ENCODE measurements at places on chromosomes 6 and 20. TPM values are rescaled to one million over a fixed set of nuclear protein-coding genes. Genes with fewer than 3 reads are reported as not detected.

Gene POM121L2
- not detected for total RNA-seq

Gene DDX43
- total RNA-seq = not detected

Gene SH3BGRL2
- 0.35 TPM for total RNA-seq

Gene DNMT3B
- total RNA-seq = 1.8 TPM

Gene PREP
- total RNA-seq = 24.7 TPM

Gene CALHM5
- not detected for total RNA-seq

Gene TTK
- total RNA-seq = 29.4 TPM

Gene PI3
- not detected for total RNA-seq

- DNase-seq = no peak
- H3K4me3 ChIP-seq = no peak overlapping the region
- no peaks in the 10 kb centered on the region for H3K27me3 ChIP-seq
- H3K36me3 ChIP-seq = no peaks in the 10 kb centered on the region
- H3K4me1 ChIP-seq = no peaks in the 10 kb centered on the region
- H3K27ac ChIP-seq = no peak overlapping the region
Observed at GRCh38 chr6:21898107-21898796, 304.7 kb downstream of the SOX4 start.

DNA sequence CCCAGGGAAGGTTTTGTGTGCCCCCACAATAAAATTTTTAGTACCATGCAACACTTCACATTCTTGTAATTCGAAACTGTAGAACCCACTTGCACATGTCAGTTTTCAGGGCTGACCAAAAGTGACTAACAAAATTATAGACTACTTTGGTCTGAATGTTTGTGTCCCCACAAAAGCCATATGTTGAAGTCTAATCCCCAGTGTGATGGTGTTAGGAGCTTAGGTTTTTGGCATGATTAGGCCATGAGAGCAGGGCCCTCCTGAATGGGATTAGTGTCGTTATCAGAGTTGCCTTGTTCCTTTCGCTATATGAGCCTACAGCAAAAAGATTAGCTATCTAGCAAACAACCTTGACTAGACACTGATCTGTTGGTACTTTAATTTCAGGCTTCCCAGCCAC lies 49.0 kb upstream of the TENT5A start:
- H3K36me3 ChIP-seq = no peaks in the 10 kb centered on the region
- H3K4me3 ChIP-seq = no peak overlapping the region
- no peaks in the 10 kb centered on the region for H3K27me3 ChIP-seq
- no peak for DNase-seq

DNA sequence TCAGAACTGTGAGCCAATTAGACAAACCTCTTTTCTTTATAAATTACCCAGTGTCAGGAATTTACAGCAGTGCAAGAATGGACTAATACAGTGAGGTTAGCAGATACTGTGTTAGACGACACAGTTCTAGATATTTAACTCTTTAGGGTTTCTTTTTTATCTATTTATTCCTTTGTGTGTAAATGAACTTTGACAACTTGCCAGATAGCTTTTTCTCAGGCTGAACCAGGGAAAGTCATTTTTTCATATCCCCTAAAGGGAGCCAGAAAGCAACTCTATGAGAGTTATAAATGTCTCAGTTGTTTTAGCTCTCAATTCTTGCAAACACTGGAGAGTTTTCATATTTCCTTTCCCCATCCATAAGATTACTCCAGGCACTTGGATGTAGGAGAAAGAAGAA lies 277.3 kb downstream of the PHF3 start:
- H3K27me3 ChIP-seq = no peaks in the 10 kb centered on the region
- DNase-seq = no peak
- no peak overlapping the region for H3K27ac ChIP-seq
- no peaks in the 10 kb centered on the region for H3K36me3 ChIP-seq
- no peak overlapping the region for H3K4me3 ChIP-seq

DNA sequence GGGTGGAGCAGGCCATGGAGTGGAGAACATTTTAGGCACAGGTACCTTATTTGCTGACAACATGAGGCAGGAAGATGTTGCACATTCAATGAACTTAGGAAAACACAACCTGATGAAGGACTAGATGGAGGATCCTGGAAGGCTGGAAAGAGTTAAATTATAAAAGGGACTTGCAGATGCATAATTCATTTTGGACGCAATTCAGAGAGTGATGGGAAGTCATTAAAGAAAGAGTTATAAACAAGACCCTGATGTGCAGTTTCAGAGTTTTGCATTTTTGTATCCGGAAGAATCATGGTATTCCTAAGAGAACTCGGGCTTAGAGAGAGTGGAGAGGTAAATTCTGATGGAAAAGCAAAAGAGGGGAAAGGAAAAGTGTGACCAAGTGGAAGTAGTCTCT lies 104.5 kb downstream of the TSHZ2 start:
- H3K4me1 ChIP-seq = no peaks in the 10 kb centered on the region
- no peak overlapping the region for H3K4me3 ChIP-seq
- no peak overlapping the region for H3K27ac ChIP-seq
- DNase-seq = no peak

DNA sequence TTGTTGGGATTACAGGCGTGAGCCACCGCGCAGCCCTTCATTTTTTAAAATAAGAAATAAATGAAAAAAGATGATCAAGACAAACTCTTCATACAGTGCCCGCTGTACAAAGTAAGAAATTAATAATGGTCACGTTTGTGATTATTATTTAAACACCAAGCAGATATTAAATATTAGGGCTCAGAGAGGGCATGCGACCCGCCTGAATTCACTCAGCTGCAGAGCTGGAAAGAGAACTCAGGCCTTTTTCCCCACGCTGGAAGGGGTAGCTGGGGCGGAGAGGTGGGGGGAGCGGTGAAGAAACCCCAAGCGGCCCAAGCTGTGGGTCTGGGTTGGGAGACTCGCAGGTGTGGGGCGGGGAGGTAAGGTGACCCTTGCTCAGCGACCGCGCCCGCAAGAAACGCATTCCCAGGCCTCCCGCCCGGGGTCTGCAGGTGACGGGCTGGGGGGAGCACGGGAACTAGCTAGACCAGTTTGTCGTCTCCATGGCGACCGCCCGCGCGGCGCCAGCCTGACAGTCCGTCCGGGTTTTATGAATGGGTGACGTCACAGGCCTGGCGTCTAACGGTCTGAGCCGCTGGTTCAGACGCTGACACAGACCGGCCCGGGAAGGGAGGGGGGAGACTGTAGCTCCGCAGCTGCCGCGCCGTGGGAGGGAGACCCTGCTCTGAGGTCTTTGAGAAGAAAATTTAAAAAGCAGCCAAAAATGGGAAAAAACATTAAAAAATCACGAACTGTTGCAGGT lies 1.1 kb upstream of the ID1 start:
- peak; percentile 28 for DNase-seq
- peaks cover 21% of the 10 kb centered on the region for H3K4me1 ChIP-seq
- peaks cover 16% of the 10 kb centered on the region for H3K27me3 ChIP-seq
- no peak overlapping the region for H3K27ac ChIP-seq

DNA sequence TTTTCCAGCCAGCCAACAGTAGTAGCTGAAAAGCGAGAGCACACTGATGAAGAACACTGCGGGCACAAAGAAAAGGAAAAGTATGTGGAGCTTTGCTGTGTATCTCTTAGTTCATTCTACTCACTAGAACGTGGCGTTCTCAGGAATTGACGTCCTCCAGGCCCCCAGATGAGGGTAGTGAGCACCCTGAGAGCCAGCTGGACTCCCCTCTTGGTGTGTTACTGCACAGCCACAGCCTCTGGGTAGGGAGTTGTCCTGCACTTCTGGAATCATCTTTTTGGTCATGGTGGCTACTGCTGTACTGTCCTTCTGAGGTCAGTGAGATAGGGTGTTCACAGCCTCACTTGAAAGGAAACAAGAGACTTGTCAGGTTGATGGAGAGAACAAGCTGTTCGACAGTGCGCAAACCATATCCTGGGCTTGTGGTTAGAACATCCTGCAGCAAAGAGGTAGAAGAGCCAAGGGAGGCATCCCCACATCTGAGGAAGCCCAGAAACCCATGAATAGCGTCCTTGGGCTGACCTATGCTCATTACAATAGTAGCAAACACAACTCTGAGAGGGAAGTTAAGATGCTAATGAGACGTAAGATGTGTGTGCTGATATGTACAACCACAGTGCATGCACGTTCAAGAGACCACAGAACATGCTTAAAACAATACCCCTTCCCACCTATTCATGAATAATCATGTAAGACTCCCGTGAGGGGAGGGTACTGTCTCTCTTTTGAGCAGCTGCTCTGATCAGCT lies 14.6 kb upstream of the HLA-F start:
- no peaks in the 10 kb centered on the region for H3K27me3 ChIP-seq
- H3K4me3 ChIP-seq = no peak overlapping the region
- no peak overlapping the region for H3K27ac ChIP-seq
- peaks cover 11% of the 10 kb centered on the region for H3K4me1 ChIP-seq
- peak; percentile 43 for DNase-seq
- H3K36me3 ChIP-seq = no peaks in the 10 kb centered on the region

GRCh38 chr20:24079661-24080412 lies 91.3 kb upstream of the GGTLC1 start:
- no peaks in the 10 kb centered on the region for H3K36me3 ChIP-seq
- no peak overlapping the region for H3K27ac ChIP-seq
- H3K4me1 ChIP-seq = no peaks in the 10 kb centered on the region
- no peaks in the 10 kb centered on the region for H3K27me3 ChIP-seq

DNA sequence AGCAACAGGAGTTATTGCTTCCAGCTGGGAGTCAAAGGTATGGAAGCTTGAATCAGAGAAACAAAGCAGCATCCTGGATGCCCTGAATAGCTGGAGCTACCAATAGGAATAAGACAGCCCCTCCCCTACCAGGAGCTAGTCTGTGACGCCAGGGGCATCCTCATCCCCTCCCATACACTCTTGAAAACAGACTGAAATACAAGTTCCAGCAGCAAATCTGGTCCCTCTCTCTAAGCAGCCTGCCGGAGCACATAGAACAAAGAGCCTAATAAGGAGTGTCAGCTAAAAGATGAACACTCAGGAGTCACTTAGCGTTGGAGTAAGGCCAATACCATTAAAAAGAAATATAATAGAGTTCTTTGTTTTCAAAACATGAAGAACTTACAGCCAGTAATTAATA lies 25.6 kb downstream of the FILIP1 start:
- DNase-seq = no peak
- H3K4me1 ChIP-seq = 0 out of 2 replicates have a peak, but pooled peaks cover 2% of the 10 kb centered on the region
- H3K27ac ChIP-seq = no peak overlapping the region

GRCh38 chr6:82524031-82524430 lies 160.4 kb downstream of the TPBG start:
- no peak overlapping the region for H3K27ac ChIP-seq
- H3K4me1 ChIP-seq = no peaks in the 10 kb centered on the region
- H3K4me3 ChIP-seq = no peak overlapping the region
- H3K36me3 ChIP-seq = no peaks in the 10 kb centered on the region

GRCh38 chr20:23684261-23684660 lies 4.6 kb downstream of the CST4 start:
- H3K4me1 ChIP-seq = no peaks in the 10 kb centered on the region
- no peaks in the 10 kb centered on the region for H3K27me3 ChIP-seq
- no peak overlapping the region for H3K4me3 ChIP-seq
- no peak for DNase-seq
- H3K27ac ChIP-seq = no peak overlapping the region

DNA sequence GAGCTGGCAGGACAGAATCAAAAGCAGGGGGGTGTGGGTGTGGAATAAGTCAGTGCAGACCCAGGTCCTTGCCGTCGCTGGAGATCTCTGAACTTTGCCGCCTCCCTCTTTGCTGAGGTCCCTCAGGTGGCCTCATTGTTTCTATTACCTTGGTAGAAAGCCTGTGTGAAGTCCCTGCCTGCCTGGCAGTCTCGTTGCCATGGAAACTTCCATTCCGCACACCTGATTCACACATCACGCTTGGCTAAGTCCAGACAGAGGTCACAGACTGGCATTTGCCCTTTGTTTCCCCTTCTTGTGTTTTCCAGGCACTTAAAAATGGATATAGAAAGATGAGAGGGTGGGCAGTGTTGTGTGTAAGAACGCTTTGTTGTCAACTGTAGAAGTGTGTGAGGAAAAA lies 260.6 kb downstream of the PRL start:
- peak; percentile 64 for DNase-seq
- no peak overlapping the region for H3K4me3 ChIP-seq
- no peaks in the 10 kb centered on the region for H3K4me1 ChIP-seq
- H3K27me3 ChIP-seq = no peaks in the 10 kb centered on the region

DNA sequence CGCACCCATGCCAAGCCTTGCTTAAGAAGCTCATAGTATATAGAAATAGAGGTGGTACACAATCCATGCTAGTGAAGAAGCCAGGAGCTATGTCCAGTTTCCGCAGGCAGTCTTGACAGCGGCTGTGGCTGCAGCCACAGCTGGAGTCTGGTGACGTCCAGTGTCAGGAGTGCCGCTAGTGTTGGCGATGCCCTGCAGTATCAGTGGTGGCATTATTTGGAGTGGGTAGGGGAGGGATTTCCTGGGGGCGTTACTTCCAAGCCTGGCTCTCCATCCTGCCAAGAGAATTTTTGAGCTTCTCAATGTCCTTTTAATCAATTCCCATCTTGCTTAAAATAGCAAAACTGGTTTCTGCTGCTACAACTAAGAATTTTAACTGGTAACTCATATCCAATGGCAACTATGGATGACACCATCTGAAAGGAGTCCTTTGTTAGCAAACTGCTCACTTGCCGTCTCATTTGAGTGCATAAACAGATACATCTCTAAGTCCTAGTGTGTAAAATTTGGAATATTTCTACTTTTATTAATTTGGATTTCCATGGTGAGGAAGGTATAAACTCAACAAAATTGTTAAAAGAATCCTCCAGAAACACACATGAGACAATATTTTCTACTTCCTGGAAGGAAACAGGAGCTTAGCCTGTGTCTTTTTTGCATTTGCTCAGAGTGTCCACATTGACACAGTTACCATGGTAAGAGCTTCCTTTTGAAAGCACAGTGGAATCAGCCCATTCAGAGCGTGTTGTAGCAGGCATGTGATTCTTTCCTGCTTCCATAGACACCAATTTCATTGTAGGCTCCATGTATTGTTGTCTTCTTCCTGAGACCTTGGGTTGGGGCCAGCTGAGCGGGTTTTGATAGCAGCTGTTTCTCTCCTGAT lies 44.6 kb upstream of the PXDC1 start:
- H3K4me1 ChIP-seq = peaks cover 36% of the 10 kb centered on the region
- no peaks in the 10 kb centered on the region for H3K36me3 ChIP-seq
- no peak for DNase-seq
- H3K27ac ChIP-seq = no peak overlapping the region
- H3K4me3 ChIP-seq = no peak overlapping the region
- H3K27me3 ChIP-seq = no peaks in the 10 kb centered on the region
